ENCODE measurements at places on chromosomes 7 and 10. TPM values are rescaled to one million over a fixed set of nuclear protein-coding genes. Genes with fewer than 3 reads are reported as not detected.

CSGALNACT2 gene
- total RNA-seq, result 4.3 TPM

PON1 gene
- not detected for total RNA-seq

DNA sequence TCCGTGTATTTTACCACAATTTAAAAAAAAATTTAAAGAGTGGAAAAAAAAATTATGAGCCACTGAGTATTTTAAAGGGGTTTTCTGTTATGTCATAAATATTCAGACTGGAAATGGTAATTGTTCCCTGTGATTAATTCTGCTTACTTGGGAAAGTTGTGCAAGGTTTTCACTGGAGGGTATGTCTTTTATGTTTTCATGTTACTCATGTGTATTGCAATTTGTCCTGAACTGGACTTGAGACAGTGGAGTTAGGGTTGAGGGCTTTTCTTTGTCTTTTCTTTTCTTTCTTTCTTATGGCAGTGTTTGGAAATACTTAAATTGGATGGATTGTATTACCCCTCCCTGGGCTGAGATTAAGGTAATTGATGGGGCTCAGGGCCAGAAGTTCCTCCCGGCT is 257.7 kb downstream of the BAMBI start:
- no peak for DNase-seq

DNA sequence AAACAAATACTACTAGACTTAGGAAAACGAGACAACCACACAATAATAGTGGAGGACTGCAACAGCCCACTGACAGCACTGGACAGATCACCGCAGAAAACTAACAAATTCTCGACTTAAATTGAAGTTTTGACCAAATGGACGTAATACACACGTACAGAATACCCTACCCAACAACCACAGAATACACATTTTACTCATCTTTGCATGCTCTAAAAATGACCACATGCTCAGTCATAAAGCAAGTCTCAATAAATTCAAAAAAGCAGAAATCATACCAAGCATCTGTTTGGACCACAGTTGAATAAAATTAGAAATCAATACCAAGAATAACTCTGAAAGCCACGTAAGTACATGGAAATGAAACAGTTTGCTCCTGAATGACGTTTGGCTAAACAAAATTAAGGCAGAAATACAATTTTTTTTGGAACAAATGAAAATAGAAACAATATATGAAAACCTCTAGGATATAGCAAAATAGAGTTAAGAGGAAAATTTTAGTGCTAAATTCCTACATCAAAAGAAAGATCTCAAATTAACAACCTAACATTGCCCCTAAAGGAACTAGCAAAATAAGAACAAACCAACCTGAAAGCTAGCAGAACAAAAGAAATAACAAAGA is 30.6 kb downstream of the MAPK8 start:
- DNase-seq, result no peak

- no peak for DNase-seq
Measured at GRCh38 chr7:152399344-152399743, 36.5 kb downstream of the KMT2C start.
